Stimulated activated CD4-positive, alpha-beta T cell treated with anti-CD3 and anti-CD28 coated beads, Interleukin-12 subunit alpha, Interleukin-12 subunit beta, amount 100 ng/mL, for 24 hours (primary cell): ENCODE measurements at places on chromosomes 4 and X.

GRCh38 chrX:87517571-87518141 lies at the start of gene KLHL4:
Gene KLHL4, plus strand, starts transcription at chrX:87517802. Its CDS starts 92 bp downstream, at chrX:87517894.
- no peak for DNase-seq

GRCh38 chr4:110195561-110196205 lies 2.7 kb downstream of the ELOVL6 start:
- no peak for DNase-seq

DNA sequence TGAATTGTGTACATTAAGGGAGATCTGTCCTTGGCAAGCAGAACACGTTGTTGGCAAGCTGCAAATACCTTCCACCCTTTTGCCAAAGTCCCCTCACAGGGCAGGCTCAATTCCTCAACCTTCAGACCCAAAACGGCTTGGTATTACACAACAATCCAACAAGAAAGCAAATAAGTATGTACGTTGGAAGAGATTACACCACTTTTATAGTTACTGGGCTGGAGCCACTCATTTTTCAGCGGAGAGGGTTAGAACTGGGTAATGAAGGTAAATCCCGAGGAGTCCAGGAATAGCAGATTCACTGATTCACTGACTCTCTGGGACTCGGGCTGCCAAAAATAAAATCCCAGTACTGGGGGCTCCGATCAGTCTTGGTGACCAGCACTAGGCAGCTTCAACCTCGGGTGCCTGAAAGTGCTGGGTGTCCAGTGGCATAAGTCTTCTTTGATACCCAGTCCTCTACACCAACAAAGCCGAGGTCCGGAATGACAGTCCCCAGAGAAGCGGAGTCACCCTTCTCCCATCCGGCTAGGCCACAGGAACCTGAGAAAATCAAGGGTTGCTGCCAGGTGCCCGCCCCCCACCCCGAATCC lies 587 bp downstream of the TIMM8A start:
- DNase-seq: no peak

- no peak for DNase-seq
These were observed 33.6 kb downstream of the TBC1D14 start for GRCh38 chr4:6943012-6943884.

GRCh38 chrX:115564243-115564642 lies 3.3 kb downstream of the PLS3 start:
- no peak for DNase-seq

GRCh38 chr4:127604949-127605709 lies 27.6 kb upstream of the INTU start:
- no peak for DNase-seq

GRCh38 chr4:152327606-152328453 lies 208.1 kb downstream of the FBXW7 start:
- no peak for DNase-seq

GRCh38 chrX:117803463-117803862 lies 313.1 kb downstream of the KLHL13 start:
- DNase-seq: no peak
